ENCODE measurements at places on chromosomes 2 and 18.

- DNase-seq = no peak
Measured at GRCh38 chr18:9239720-9240119, 94.9 kb upstream of the TWSG1 start.

DNA sequence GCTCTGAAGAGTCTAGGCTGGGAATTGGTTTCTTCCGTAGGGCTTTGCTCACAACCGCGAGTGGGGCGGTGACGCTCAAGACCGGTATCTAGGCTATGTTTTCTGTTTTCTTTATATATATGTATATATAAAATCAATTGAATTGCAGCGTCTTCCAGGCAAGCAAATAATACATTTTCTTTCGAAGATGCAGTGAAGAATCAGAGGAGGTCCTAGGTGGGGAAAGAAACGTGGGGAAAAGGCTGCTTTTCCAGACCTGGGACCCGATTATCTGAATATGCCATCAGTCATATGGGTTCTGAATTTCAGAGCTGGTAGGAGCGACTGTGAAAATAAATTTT, 714 bp upstream of the SCN9A start:
- DNase-seq = no peak

- no peak for DNase-seq
Measured at GRCh38 chr2:21812766-21813165, 689.0 kb downstream of the TDRD15 start.

- no peak for DNase-seq
Measured at GRCh38 chr2:225006730-225007129, 35.5 kb downstream of the DOCK10 start.

DNA sequence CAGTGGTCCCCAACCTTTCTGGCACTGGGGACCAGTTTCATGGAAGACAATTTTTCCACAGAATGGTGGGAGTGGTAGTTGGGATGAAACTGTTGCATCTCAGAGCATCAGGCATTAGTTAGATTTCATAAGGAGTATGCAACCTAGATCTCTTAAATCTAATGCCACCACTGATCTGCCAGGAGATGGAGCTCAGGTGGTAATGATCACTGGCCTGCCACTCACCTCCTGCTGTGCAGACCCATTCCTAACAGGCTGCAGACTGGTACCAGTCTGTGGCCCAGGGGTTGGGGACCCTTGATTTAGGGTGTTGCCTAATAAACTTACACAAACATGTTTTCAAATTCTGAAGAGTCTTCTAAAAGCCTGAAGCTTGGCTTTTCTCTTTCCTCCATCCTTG, 261.3 kb downstream of the CDH19 start:
- DNase-seq = no peak

DNA sequence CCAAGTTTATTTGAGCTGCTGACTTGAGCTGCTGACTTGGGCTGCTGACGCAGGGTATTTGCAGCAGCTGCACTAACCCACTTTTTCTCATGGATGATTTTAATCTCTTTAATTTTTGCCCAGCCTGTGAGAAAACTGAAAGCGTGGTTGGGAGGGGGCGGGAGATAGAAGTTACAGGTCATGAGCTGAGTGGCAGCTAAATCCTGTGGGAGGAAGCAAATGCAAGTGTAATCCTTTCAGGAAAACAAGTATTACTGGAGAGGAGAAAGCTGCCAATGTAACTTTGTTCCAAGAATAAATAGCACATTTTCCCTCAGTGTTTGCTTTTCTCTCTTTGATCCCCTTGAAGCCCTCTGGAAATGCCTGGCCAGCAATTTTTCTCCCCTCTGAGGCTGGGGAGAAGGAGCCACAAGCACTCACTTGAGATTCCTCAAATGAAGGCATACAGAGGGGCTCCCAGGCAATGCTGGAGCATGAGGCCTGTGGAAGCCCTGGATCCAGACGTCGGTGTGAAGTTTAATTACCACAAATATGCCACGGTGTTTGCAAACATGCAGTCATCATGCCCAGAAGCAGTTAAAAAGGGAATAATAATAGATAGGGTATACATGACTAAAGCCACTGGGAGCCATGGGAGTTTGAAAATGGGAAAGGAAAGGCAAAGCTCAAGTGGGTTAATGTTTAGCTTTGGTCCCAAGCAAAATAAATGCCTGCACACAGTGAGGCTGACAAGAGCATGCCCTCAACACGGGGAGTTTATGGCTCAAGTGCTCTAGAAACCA, 10.4 kb upstream of the EVA1A start:
- DNase-seq = no peak

- no peak for DNase-seq
Measured at GRCh38 chr2:557635-558301, 119.4 kb downstream of the TMEM18 start.

- no peak for DNase-seq
Measured at GRCh38 chr2:99607454-99607853, 117.6 kb upstream of the REV1 start.

DNA sequence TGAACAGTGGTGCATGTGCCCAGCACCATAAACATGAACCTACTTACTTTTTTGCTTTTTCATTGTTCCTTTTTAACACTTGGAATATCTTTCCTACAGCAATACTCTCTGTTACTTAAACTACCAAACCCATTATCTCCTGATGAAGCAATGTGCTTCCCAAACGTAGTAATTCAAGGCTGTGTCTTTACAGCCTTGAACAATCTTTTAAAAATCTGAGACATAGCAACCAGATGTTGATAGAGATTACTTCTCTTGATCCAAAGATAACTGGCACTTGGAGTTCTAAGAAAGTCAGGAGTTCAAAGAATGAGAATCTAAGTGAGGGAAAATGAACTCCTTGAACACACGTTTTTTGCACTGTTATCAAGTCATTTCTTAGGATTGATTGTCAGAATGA, 40.4 kb downstream of the ATP8B1 start:
- no peak for DNase-seq

DNA sequence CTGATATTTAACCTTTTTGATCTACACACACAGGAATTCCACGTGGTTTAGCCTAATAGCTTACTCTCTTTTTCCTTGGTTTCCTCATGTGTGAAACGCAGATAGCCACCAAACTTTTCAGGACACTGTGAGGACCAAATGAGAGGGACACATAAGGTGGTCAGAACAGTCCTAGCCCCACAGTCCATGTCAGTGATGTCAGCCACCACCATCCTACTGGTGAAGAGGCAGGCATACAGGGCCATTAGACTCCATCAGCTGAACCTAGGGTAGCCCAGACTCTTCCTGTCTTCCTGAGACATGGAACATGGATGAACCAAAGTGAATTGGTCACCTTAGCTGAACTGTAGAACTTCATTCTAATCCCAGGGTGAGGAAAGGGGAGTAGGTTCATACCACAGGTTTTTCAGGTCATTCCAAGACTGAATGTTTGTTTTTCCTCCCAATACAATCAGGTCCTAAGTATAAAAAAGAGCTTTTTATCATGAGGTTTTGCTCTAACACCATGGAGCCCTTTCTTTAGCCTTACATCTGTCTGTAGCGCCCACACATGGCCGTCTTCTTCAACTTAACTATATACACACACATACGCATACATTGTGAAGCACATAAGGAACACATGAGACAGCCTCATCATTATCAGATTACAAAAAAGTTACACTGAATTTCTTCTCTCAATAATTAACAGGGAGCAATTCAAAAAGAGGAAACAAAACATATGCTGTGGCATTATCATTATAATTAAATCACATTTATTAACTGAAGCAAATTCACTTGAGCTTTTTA, 18.5 kb upstream of the NFE2L2 start:
- DNase-seq = no peak

GRCh38 chr2:8761529-8762164, 75.8 kb downstream of the KIDINS220 start:
- DNase-seq = no peak

- DNase-seq = no peak
Measured at GRCh38 chr2:147456779-147457178, 388.1 kb upstream of the ACVR2A start.

DNA sequence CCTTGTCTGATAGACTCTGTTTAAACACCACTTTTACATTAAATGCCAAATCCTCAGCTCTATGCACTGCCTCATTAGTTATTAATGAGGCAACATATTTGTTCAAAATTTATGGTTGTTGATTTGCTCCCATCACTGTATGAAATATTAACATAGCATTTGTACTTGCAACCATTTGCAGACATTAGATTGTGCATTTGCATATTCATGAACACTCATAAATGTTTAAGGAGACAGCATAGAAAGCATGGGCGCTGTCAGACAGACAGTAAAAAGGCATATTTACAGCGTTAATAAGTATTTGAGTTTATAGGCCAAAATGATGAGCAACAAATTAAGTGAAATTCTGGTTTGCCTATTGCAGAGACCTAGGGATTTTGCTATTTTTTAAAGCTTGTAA, 502.3 kb downstream of the TXNL1 start:
- no peak for DNase-seq

- DNase-seq = no peak
Measured at GRCh38 chr2:3299130-3299529, 78.5 kb downstream of the EIPR1 start.

DNA sequence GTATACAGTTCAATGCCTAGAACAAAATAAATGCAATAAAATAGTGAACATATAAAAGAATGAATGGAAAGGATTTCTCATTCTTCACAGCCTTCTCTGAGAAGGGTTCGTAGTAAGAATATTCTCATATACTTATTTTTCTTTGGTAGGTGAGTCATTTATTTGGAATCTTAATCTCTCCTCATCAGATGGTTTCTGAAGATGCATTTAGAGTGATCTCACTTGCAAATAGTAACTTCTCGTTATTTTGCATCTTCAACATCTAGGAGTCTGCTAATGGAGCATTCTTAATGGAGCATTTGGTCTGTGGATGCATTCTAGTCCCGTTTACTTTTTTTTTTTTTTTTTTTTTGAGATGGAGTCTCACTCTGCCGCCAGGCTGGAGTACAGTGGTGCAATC, 3.9 kb downstream of the UBXN4 start:
- DNase-seq = no peak

DNA sequence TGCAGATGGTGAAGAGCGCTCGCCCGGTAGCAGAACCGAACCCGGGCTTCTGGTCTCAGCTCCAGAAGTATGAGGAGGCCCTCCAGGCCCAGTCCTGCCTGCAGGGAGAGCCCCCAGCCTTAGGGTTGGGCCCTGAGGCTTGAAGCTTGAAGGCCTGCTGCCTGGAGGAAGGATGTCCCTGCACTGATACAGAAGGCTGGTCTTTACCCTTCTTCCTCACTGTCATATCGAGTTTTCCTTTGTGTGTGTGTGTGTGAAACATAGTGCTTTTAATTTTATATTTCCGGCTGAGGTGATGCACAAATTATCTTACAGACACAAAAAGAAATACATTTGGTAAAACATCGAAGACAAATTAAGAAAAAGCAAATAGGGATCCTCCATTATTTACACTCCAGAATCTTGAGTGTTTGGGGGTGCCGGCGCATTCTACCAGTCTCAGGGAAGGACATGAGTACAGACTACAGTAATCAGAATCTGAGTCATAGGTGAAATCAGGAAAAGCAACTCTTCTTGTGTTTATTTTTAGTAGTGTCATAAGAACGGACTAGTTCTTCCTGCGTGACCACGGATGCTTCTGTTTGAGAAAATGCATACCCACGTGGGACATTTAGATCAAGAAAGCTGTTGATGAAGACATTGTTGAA, 1.3 kb downstream of the DUSP28 start:
- DNase-seq = no peak

DNA sequence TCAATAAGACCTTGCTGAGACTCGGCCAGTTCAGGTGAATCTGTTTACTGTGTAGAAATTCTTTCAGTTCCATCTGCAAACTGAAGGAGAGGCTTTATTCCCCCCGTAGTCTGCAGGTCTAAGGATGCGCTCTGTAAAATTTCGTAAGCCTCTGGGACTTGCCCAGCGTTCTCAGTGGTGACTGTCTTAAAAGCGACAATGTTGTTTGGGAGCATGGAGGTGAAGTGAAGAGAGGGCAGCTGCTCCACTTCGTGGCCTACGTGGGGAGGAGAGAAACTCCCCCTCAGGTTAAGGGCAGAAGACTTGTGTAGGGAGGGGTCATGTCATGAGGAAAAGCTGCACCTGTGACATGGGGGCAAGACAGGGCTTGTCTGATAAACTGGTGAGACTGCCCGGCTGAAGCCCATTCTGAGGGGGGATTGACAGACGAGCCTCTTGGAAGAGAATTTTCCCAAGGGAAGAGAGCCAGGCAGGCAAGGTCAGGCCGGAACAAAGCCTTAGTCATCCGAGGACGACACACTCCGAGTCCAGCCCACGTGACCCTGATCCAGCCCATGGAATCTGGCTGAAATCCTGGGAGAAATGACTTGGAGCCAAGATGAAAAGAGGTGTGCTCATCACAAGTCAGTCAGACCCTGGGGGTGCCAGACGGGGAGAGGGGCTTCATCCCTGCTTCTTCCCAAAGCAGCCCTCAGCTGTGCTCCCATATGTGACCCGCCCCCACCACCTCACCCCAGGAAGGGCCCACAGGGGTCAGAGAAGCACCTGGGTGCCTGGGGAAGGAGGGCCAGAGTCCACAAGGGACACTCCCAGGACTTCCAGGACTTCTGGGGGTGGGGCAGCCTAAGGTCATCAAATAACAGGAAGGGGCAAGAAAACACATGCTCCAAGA, 88.5 kb upstream of the SH3BP4 start:
- no peak for DNase-seq

- no peak for DNase-seq
Measured at GRCh38 chr2:178542569-178542968, 62.3 kb downstream of the PLEKHA3 start.

GRCh38 chr2:73897934-73898333, 5.1 kb downstream of the ACTG2 start:
- no peak for DNase-seq

- no peak for DNase-seq
Measured at GRCh38 chr2:26002632-26003310, 20.5 kb upstream of the KIF3C start.

DNA sequence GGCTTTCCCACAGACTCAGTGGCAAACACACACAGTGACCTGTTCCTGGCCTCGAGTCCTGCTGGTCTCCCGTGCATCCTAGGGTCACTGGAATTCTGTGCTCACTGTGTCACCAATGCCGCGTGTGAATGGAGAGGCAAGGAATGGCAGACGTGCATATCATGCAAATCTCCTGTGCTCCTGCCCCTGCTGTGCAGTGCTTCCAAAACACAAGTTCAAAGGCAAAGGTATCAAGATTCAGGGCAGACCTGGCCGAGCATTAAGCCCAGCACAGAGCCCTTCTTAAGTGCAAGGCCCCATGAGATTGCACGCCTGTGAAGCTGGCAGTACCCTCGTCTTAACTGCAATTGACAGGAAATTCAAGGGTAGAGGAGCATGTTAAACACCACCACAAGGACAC, 129.1 kb downstream of the NDUFA10 start:
- DNase-seq = no peak

DNA sequence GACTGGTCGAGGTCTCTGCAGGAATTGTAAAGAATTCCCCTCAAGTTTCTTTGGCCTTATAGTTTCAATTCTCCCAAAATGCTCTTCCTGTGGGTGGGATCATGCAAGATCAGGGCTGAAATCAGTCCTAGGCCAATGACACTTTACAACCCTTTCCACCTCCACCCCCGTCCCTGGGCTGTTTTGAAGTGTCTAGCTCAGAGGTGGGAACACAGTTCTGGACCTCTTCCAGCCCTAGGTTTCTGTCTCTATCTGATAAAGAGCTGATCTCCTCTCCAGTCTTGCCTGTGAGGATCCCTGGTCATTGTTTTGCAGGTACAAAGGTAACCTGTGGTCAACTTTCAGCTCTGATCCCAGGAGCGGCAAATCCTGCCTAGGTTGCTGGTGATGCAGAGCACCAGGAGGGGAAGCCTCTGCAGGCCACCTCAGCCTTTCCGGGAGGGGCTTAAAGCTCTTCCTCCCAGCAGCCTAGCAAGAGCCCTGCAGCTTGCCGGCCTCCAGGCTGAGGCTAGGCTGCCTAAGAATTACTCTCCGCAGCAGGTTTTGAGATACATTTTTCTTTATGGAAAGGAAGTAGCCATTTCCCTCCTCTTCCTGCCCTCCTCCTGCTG, 69.8 kb upstream of the WIPF1 start:
- DNase-seq = no peak

- no peak for DNase-seq
Measured at GRCh38 chr18:71371951-71372605, 1083.2 kb downstream of the SOCS6 start.
